Cardiac septum (tissue), 1 donor: ENCODE measurements at places on chromosomes 2 and 18. TPM values are rescaled to one million over a fixed set of nuclear protein-coding genes. Genes with fewer than 3 reads are reported as not detected.

The SP9 gene
- not detected for total RNA-seq

The GBX2 gene
- not detected for total RNA-seq

The ABCB11 gene
- total RNA-seq = 0.03 TPM

The TEKT4 gene
- 0.32 TPM for total RNA-seq

The IL1F10 gene
- total RNA-seq = not detected

The RAD51AP2 gene
- total RNA-seq = 0.43 TPM

The DGKD gene
- 100 TPM for total RNA-seq
